Lung (tissue), 17 donors: ENCODE measurements at places on chromosomes 3 and 15.

DNA sequence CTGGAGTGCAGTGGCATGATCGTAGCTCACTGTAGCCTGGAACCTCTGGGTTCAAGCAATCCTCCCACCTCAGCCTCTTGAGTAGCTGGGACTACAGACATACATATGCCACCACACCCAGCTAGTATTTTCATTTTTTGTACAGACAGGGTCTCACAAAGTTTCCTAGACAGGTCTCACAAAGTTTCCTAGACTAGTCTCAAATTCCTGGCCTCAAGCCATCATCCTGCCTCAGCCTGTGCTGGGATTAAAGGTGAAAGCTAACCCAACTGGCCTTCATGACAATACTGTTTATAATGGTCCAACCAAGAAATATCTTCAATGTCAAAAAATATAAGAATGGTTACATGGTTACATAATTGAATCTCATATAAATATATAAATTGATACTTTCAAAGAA, 24.0 kb downstream of the GPR176 start:
- no peak for DNase-seq

DNA sequence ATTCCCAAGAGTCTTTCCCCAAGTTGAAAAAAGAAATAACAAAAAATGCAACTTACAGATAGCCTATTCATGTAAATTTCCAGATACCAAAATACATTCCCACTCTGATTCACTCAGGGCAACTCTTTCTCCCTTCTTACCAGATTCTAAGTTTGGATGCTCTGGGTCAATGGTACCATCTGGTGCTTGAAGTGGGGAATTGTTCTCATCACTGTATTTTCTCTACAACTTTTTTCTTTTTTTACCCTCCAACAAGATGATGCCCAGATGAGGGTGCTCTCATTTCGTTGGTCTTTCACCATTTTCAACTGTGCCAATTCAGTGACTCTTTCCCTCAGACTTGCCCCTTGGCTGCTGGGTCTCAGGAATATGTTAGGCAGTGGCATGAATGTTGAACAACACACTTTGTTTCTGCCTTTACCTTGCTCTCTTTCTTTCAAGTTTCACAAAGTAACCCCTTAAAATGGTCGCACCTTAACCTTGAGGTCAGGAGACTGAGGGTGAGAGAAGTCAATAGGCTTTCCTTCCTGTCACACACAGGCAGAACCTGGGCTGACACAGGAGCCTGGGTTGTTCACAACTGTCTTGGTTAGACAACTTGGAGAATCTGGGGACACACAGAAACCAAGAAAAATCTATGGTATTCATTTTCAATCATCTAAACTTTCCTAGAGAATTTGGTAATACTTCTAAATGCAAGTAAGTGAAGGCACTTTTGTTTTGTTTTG, 330.7 kb upstream of the SLCO3A1 start:
- DNase-seq: peak; percentile 46

- DNase-seq: peak; percentile 30
Measured at GRCh38 chr15:70091726-70092463, 5.8 kb downstream of the TLE3 start.

DNA sequence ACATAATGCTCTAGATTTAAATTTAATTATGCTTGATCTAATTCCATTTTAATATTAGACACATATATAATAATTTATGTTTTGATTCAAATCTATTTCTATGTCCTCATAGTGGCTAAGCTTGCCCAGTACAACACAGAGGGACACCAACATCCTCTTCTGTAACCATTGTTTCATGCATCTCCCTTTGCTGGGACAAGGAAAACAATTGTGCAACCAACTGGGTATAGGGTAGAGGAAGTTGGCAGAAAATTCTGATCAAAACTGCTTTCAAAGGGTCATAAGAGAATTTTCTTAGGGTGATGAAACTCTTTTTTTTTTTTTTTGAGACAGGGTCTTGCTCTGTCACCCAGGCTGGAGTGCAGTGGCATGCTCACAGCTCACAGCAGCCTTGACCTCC, 121.4 kb upstream of the SGO1 start:
- DNase-seq: no peak

- no peak for DNase-seq
Measured at GRCh38 chr3:6321999-6322398, 538.9 kb upstream of the GRM7 start.

GRCh38 chr3:196280689-196281440, 6.7 kb downstream of the PCYT1A start:
- no peak for DNase-seq
